Gastrocnemius medialis (tissue), 4 donors: ENCODE measurements at places on chromosomes 5 and 9. TPM values are rescaled to one million over a fixed set of nuclear protein-coding genes. Genes with fewer than 3 reads are reported as not detected.

DNA sequence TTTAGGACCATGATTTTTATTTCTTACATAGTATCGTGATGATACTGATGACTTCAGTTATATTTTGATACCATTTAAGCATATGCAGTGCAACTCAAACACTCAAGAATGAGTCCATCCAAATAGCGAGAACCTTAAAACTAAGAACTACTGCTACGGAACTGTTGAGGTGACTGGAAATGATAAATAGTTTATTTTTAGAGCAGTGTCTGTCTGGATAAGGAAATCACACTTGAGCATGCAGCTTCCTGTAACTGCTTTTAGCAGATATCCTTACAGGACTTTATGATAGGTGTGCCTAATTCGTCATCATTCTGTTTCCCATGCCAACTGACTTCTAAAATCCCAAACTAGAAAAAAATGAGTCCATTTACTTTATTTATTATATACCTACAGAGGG lies 85.5 kb downstream of the ADGRV1 start:
- no peaks in the 10 kb centered on the region for H3K4me1 ChIP-seq
- no peaks in the 10 kb centered on the region for H3K27me3 ChIP-seq
- H3K27ac ChIP-seq = no peak overlapping the region
- DNase-seq = no peak

Gene PCDHA6
- total RNA-seq = not detected

- H3K27ac ChIP-seq = peak overlapping the region; percentile 95
- H3K27me3 ChIP-seq = no peaks in the 10 kb centered on the region
- no peaks in the 10 kb centered on the region for H3K36me3 ChIP-seq
- peaks cover 26% of the 10 kb centered on the region for H3K4me1 ChIP-seq
Measured at GRCh38 chr5:6632324-6632887, 438 bp downstream of the NSUN2 start.

DNA sequence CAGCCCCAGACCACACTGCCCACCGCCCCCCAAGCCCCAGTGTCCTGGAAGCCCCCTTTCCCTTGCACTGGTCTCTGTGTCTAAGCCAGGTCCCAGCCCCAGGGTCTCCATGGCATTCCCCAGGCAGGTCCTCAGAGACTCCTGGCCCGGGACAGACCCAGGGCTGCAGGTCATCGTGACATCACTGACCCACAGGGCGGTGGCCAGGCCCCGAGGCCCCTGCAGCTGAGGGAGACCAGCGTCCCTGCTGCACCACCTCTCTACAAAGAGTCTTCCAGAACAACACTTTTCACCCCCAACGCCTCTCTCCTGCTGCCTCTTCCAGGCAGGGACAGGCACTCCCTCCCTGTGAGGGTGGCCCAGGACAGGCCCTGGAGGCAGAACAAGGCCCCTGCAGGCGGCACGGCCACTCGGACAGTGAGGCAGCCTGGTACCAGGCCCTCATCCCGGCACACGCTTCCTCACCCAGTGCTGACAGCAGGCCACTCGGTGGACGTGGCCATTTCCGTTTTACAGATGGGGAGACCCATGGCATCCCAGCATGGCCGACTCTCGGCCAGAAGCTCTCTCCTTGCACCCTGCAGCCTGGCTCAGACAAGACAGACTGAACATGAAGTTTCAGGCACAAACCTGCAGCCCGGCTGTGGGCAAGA lies 136.4 kb downstream of the ADAMTS2 start:
- H3K36me3 ChIP-seq = no peaks in the 10 kb centered on the region
- H3K27ac ChIP-seq = no peak overlapping the region
- no peaks in the 10 kb centered on the region for H3K4me1 ChIP-seq
- no peaks in the 10 kb centered on the region for H3K27me3 ChIP-seq
- no peak overlapping the region for H3K4me3 ChIP-seq

DNA sequence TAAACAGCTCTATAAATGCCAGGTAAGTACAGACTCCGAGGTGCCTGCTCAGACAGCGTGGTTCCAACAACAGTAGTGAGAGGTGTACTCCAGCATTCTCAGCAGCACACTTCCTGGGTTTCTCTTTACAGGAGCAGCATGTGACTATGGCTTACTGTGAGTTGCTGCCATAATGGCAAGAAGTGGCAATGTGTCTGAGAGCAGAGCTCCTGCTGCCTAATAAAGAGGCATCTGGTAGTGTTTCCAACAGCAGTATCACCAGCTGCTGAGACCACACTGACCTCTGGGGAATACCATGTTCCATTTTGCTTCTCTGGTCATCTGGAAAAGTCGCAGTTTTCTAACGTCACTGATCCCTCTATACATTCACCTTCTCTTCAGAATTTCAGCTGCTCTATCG lies 398.2 kb downstream of the SLCO4C1 start:
- DNase-seq = no peak
- H3K4me3 ChIP-seq = no peak overlapping the region
- H3K27me3 ChIP-seq = no peaks in the 10 kb centered on the region
- H3K27ac ChIP-seq = no peak overlapping the region
- no peaks in the 10 kb centered on the region for H3K36me3 ChIP-seq
- H3K4me1 ChIP-seq = no peaks in the 10 kb centered on the region

- H3K4me1 ChIP-seq = no peaks in the 10 kb centered on the region
- H3K27me3 ChIP-seq = no peaks in the 10 kb centered on the region
- H3K4me3 ChIP-seq = no peak overlapping the region
- no peak overlapping the region for H3K27ac ChIP-seq
- H3K36me3 ChIP-seq = no peaks in the 10 kb centered on the region
Measured at GRCh38 chr9:71270554-71270953, 149.1 kb upstream of the TRPM3 start.

DNA sequence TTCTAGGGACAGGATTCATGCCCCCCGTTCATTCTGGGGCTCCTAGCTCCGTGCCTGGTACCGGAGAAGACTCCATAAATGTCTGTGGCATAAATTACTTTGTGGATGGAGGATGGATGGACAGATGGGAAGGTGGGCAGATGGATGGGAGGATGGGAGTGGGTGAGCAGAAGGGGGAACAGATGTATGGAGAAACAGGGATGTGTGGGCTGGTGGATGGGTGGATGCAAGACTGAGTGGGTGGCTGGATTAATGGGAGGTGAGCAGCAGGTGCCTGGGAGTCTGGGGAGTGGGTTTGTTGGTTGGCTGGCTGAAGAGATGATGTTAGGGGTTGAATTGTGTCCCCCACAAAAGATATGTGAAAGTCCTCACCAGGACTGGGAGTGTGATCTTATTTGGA lies 43.5 kb downstream of the SARDH start:
- no peak overlapping the region for H3K4me3 ChIP-seq
- H3K27ac ChIP-seq = no peak overlapping the region
- H3K36me3 ChIP-seq = no peaks in the 10 kb centered on the region

DNA sequence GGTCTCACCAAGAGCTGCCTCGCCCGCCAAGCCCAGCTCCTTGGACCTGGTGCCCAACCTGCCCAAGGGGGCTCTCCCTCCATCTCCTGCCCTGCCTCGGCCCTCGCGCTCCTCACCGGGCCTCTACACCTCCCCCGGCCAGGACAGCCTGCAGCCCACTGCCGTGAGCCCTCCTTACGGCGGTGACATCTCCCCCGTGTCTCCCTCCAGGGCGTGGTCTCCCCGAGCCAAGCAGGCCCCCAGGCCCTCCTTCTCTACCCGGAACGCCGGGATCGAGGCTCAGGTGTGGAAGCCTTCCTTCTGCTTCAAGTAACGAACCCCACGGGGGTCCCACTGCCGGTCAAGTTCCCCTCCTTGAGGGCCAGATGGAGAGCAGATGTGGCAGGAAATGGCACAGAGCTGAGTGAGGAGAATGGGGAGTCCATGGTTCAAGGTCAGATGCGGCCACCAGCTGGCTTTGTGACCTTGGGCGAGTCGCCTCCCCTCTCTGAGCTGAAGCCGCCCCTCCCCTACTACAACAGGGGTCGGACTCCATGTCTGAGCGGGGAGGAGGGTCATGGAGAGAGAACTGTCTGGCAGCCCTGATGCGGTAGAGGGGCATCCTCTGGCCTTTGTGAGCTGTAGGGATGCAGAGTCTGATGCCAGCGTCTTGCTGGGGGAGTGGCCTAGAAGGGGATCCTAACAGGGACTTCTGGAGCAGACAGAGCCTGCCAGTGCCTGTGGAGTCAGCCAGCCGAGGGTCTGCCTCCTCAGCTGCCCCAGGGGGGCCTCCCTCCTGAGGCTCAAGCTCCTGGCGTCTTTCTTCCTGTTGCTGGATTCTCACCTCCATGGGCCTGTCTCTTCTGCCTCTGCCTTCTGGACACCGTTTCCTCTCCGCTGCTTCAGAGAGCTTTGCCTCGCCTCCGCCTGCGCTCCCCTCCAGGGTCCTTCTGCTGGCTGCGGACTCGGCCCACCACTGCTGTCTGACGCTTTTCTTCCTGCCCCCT lies 9.9 kb downstream of the SYNPO start:
- H3K4me3 ChIP-seq = no peak overlapping the region
- H3K4me1 ChIP-seq = peaks cover 79% of the 10 kb centered on the region
- H3K27me3 ChIP-seq = no peaks in the 10 kb centered on the region

DNA sequence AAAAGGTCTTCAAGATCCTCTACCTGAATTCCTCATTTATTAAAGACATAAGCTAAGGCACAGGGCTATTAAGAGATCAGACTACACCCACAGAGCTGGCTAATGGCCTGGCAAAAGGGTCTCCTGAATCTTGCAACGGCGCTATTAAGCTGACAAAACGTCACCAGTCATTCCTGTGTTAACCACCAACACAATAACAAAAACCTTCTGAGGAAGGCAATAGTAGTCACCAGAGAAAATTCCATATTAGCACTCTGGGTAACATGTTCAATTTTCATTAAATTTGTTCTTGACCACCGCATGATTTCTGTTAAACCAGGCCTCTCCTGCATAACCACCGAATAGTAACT lies 77.0 kb downstream of the GNAQ start:
- no peak overlapping the region for H3K4me3 ChIP-seq
- peaks cover 25% of the 10 kb centered on the region for H3K4me1 ChIP-seq
- no peaks in the 10 kb centered on the region for H3K27me3 ChIP-seq
- no peak overlapping the region for H3K27ac ChIP-seq
- no peaks in the 10 kb centered on the region for H3K36me3 ChIP-seq
- DNase-seq = no peak

GRCh38 chr5:151278845-151279244 lies 24.7 kb downstream of the SLC36A3 start:
- H3K27me3 ChIP-seq = no peaks in the 10 kb centered on the region
- H3K4me3 ChIP-seq = no peak overlapping the region
- H3K36me3 ChIP-seq = no peaks in the 10 kb centered on the region

DNA sequence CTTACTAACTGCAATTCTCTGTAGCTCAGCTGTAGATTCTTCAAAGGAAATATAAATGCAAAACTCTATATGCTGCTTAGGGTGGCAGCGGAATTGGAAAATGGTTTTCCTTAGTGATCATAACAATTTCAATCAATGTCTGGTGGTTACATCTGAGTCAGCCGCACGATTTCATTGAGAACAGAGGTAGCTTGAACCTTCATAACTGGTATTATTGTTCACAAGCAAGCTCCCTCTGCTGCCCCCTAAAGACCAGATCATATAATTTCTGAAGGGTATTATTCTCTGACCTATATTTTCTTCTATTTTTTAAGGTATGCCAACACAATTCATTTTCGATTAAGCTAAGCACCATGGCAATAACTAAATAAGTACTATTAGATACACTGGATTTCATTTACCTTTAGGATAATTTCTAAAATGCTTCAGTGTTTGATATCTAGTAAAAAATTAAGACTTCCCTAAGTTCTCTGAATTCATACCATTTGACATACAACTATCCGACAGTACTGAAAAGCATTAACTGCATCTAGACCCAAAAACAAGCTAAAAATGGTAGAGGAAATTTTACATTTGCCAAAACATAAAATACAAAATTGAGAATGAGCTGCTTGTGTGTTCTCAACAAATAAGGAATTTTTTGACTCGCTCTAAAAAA lies 181.1 kb upstream of the SPEF2 start:
- H3K36me3 ChIP-seq = no peaks in the 10 kb centered on the region
- no peaks in the 10 kb centered on the region for H3K27me3 ChIP-seq
- DNase-seq = no peak
- no peak overlapping the region for H3K4me3 ChIP-seq

DNA sequence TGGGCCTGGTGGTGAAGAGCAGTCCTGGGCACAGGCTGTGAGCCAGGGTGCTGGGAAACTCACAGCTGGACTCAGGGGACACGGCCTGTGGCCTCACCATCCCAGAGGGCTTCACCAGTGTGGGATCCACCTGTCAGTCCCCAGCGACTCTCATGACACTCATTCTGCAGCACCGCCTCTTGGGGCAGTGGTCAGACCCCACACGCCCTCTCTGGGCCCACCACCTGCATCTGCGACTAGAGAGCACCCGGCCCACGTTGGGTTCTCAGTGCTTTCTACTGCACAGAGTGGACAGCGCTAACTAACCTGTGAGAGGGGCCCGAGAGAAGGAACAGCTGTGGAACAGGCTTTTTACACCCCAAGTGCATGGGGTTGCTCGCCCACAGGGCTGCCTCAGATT lies 45.8 kb upstream of the GARNL3 start:
- no peak overlapping the region for H3K4me3 ChIP-seq
- H3K4me1 ChIP-seq = no peaks in the 10 kb centered on the region
- H3K27me3 ChIP-seq = no peaks in the 10 kb centered on the region
- DNase-seq = no peak
- no peak overlapping the region for H3K27ac ChIP-seq
- no peaks in the 10 kb centered on the region for H3K36me3 ChIP-seq

Gene TAF1L
- total RNA-seq = not detected

DNA sequence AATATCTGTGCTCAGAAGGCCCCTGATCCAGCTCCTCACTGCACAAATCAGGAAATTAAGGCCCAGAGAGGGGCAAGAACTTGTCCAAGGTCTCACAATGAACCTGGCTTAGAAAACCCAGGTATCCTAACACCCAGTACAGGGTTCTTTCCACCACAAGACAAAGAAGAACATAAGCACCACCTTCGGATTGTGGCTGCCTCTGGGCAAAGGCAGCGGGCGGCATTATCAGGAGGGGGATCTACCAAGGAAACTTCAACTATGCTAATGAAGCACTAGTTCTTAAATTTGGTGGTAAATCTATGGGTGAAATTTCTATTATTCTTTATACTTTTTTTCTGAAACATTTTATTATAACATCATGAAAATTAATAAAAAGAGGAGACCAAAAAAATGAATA lies 17.9 kb downstream of the ANXA6 start:
- H3K36me3 ChIP-seq = peaks cover 48% of the 10 kb centered on the region
- no peak overlapping the region for H3K4me3 ChIP-seq
- no peaks in the 10 kb centered on the region for H3K27me3 ChIP-seq
- peaks cover 33% of the 10 kb centered on the region for H3K4me1 ChIP-seq
- DNase-seq = no peak
